T-helper 1 cell (primary cell): ENCODE measurements at places on chromosomes 3 and 15.
A peak's percentile ranks its signal among the peaks of the same experiment; 100 is the strongest.

DNA sequence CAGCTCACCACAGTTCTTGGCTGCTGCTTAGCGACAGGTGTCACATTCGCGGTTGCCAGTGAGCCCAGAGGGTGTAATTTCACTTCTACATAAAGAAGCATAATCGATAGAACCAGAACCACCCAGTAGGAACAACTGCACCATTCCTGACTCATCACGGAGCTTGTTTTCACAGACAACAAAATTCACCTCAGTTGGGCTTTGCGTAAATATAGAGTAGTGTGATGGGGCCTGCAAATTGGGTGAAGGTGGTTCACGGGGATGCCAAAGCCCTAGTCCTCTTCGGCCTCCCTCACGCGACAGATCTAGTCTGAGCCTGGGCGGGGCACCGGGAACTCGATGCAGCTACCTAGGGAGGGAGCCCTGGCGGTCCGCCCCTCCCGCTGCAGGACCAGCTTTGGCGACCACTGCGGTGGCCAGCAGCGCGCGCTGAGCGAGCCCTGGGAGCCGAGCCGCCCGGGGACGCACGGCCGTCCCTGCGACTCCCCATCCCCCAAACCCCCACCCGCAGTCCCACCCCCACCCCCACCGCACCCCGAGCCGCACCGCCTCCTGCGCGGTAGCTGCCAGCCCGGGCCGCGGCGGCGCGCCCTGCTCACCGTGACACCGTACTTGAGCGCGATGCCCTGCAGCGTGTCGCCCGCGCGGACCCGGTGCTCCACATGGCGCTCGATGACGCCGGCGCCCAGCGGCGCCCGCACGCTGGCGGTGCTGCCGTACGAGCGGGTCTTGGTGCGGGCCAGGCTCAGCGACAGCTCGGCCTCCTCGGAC lies 519 bp downstream of the LYSMD2 start:
- DNase-seq: peak; percentile 52

GRCh38 chr15:60795889-60796288 lies 316.9 kb upstream of the ICE2 start:
- DNase-seq: no peak

DNA sequence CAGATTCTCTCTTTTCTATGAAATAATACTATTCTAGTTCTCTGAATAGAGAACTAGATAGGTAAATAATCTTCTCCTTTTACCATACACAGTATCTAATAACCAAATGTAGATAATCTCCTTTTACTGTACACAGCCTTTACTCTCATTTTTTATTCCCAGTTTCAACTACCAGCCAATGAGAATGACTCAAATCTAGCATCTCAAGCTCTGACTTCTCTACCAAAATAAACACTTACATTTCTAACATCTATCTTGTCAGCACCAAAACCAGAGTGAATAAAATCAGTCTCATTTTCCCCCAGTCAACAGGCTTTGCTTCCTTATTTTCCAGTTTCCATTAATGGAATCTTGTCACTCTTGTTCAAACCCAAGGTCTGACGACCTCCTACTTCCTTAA lies 36.9 kb downstream of the LRRFIP2 start:
- no peak for DNase-seq

DNA sequence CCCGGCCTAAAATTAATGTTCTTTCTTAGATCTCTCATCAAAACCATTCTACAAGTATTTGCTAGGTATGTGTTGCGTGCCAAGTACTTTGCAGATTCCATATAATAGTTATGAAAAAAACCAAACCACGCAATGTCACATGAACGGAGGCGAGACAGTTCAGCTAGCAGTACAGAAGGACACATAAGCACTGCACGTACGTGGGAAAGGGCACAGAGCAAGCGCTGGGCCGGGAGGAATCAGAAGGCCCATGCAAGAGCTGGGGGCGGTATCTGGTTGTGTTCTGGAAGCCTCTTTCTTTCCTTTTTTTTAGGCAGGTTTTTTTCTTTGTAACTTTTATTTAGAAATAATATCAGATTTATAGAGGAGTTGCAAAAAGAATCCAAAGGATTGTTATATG lies 11.3 kb downstream of the PDIA5 start:
- DNase-seq: no peak

GRCh38 chr3:144317961-144318360 lies 346.3 kb downstream of the DIPK2A start:
- DNase-seq: no peak

- no peak for DNase-seq
Measured at GRCh38 chr3:70000563-70001081, 1.1 kb downstream of the SAMMSON start.

GRCh38 chr15:56871867-56872266 lies 46.6 kb upstream of the TCF12 start:
- DNase-seq: no peak

DNA sequence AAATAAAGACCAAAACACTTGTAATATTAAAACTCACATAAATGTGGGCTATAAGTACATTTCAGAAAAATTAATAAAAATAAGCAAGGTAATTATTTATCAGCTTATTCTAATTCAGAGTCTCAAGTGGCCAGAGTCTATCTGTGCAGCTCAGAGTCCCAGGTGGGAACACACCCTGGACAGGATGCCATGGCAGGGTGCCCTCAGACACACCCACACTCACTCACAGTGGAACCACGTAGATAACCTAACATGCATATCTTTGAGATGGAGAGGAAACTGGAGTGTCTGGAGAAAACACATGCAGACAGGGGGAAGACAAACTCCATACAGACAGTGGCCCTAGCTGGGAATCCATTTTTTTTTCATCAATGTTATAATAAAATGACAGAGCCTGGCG lies 37.2 kb downstream of the FSIP1 start:
- DNase-seq: no peak

- no peak for DNase-seq
Measured at GRCh38 chr3:36548712-36549111, 168.4 kb downstream of the STAC start.

- DNase-seq: no peak
Measured at GRCh38 chr15:38589502-38589901, 24.9 kb upstream of the RASGRP1 start.

DNA sequence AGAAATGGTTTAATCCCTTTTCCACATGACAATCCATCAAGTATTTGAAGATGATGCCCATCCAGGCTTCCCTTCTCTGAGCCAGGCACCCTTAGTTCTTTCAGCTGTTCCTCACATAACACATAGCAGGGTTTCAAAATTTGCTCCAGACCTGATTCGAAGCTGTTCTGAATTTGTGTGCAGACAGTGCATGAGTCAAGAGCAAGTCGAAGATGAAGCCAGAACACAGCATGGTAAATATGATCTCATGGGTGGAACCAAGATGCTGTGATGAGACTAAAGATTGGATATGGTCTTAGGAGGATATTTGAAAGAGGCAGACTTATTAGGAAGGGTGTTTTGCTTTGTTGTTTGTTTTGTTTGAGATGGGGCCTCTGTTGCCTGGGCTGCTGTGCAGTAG lies 32.6 kb upstream of the PDE8A start:
- no peak for DNase-seq

DNA sequence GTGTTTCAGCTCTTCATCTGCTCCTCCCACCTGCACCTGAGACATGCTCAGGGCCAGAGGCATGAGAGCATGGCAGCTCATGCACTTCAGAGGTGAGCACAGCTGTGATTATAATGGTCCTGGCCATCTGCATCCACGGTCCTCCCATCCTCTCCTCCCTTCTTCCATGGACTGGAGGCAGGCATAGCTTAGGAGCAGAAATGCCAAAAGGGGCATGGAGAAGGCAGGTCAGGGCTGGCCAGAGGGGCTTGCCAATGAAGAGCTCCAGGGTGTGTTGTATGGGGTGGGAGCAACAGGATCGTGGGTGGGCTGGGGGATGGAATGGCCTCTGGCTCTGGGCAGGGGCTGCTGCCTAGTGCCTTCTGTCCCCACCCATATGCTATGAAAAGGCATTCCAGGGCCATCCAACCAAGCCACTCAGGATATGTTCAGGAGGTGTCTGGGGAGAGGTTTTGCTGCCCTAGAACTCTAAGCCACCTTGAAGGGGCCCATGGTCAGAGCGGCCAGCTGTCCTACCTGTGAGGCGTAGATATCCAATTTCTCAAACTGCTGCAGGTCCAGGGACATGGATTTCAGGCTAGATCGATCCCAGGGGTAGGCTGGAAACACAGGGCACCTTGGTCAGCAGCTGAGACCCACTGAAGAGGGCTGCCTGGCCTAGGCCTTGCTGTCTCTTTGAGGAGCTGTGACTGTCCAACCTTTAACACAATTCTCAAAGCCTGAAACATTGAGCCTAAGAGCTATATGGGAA lies 26.1 kb downstream of the KY start:
- no peak for DNase-seq
